ENCODE measurements at places on chromosomes 1 and 21.

- no peak for DNase-seq
Observed at GRCh38 chr1:40161888-40162397, 756 bp downstream of the RLF start.

GRCh38 chr1:224541901-224542630 lies 74.1 kb upstream of the CNIH3 start:
- DNase-seq = no peak

GRCh38 chr1:229328598-229329362 lies 14.1 kb downstream of the CCSAP start:
- DNase-seq = no peak

DNA sequence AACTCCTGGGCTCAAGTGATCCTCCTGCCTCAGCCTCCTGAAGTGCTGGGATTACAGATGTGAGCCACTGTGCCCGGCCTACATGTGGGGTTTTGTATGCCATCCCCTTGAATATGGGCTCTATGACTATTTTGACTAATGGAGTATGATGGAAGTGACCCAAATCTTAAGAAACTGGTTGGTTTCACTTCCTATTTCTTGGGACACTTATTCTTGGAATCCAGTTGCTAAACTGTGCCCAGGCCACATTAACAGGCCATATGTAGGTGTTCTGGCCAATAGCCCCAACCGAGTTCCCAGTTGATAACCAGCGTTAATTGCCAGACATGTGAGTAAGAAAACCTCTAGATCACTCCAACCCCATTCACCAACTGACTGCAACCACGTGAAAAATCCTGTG lies 36.3 kb upstream of the CLIC4 start:
- no peak for DNase-seq

- DNase-seq = no peak
Observed at GRCh38 chr1:99482750-99483149, 163.2 kb upstream of the PALMD start.

DNA sequence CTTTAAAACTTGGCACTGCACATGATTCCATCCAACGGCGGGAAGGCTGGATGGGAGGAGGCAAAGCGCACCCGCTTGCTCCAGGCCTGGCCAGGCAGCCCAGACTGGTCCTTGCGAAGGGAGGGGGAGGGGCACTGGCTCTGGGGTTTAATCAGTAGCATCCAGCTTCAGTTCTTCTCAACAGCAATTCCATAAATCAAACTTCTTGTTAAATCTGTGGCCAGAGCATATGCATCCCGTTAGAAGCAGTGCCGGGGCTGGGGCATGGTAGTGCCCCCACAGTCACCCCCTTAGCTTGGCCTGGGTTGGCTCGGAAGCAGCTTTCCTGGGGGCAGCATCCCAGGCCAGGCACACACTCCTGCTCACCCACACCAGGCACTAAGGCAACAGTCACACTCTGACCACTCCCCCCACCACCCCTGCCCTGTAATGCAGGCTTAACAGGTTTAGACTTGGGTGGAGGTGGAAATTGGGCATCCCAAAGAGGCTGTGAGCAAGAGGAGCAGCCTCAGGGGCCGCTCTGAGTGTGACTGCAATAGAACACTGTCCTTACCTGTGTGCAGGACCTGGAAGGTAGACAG lies 94.1 kb upstream of the CASZ1 start:
- DNase-seq = no peak

DNA sequence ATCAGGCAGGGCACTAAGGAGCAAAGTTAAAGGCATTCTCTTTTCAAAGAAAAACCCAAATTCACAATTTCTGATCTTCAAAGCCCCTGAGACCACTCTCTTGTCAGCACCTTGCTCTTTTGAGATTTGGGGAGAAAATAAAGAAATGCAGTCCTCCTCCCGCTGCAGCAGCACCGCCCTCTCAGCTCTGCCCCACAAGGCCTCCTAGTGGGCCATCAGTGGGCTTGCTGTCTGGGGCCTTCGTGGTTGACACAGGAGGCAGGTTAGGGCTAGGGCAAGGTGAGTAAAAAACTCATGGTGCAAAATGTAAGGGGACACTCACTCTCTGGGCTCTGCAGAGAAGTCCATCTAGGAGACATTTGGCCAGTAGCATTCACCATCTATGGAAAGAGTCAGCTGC lies 67.4 kb upstream of the CTTNBP2NL start:
- DNase-seq = no peak

GRCh38 chr1:27144920-27145661 lies 9.8 kb downstream of the SLC9A1 start:
- DNase-seq = no peak

- no peak for DNase-seq
Observed at GRCh38 chr1:91099746-91100621, 78.1 kb upstream of the ZNF644 start.

GRCh38 chr1:228363686-228364067 lies 43.0 kb downstream of the TRIM11 start:
- no peak for DNase-seq

GRCh38 chr1:230226007-230226800 lies 159.2 kb downstream of the GALNT2 start:
- no peak for DNase-seq

- DNase-seq = no peak
Observed at GRCh38 chr1:210294999-210295745, 33.5 kb upstream of the HHAT start.

DNA sequence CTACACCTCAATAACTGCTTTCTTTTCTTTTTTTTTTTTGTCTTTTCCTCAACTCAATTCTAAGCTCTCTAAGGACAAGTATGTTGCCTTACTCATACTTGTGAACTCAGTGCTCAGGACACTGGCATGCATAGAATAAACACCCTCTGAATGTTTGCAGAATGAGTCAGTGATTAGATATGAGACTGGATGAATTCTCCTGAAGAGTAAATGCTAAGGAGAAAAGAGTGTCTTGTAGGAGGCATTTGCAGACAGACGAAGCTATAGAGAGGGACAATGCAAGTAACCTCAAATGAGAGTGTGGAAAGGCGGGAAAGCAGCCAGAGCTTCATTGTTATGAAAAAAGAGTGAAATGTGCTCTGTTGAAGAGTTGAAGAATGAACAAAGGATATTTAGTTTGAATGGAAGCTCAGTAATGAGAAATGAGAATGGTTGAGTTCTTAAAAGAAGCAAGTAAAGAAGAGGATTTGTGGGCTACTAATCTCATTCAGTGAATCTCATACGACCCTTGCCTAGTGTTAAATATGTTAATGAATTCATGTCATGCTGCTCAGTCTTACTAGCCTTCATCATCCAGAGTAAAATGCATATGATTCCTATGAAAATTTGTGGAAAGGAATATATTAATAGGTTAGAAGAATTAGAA lies 166.1 kb upstream of the DPYD start:
- peak; percentile 40 for DNase-seq

DNA sequence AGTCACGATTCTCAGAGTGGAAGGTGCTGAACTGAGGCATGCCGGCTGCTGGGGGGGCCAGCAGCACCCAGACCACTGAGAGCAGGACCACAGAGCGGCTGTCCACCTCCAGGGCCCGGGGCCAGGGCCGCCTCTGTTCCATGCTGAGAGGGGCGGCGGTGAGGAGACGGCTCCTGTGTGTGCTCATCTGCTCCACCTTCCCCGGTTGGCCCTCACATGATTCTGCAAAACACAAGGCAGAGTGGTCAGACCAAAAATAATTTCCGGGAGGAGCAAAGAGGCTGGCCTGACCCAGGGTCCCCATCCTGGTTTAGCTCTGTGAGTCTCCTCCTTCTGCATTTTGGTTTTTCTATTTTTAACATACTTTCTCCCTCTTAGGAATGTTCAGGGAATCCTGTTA lies 26.4 kb downstream of the PLXNA2 start:
- DNase-seq = no peak

- DNase-seq = no peak
Observed at GRCh38 chr1:230753586-230754251, 6.5 kb downstream of the CAPN9 start.

- DNase-seq = no peak
Observed at GRCh38 chr1:91499346-91499745, 1.3 kb upstream of the CDC7 start.

DNA sequence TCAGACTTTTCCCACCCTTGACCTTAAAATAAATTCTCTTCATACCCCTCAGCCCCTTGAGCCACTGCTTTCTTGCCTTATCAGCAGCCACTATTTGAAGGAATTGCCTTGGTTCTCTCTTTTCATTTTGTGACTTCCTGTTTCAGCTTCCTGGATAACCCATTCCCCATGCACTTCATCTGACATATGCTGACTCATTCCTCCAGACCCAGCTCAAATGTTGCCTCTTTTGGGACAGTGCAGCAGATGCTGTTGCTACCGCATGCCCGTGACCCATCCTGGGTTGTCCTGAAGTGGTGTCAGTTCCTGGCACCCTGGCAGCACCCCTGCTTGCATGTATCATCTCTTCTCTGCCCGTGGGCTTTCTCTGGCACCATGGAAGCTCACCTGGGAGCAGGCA lies 496.1 kb downstream of the PTPRU start:
- DNase-seq = no peak

DNA sequence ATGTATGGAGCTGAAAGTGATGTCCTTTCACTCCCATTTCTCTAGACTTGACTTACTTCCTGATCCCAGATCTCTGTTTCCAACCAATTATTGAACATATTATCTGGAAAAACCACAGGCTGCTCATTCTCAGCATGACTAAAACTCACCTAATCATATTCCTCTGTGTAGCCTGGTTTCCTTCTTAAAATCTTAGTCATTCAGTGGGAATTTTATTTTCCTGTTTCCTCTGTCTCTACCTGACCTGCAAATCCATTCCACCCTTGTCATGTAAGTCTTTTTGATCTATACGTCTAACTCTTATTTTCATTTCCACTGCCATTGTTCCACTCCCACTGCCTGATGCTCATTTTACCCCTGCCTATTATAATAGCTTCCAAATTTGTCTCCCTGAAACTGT lies 67.9 kb upstream of the APOBEC4 start:
- no peak for DNase-seq
